Myometrial cell (primary cell): ENCODE measurements at places on chromosomes 16 and 17. TPM values are rescaled to one million over a fixed set of nuclear protein-coding genes. Genes with fewer than 3 reads are reported as not detected.

The ACE gene
- total RNA-seq = 1.9 and 5.5 TPM in 2 replicates

The KRT35 gene
- total RNA-seq = not detected in 2 replicates

The KCNJ2 gene
- total RNA-seq = 0.53 and 0.58 TPM in 2 replicates

The ZNF174 gene
- 6.6 and 9.6 TPM in 2 replicates for total RNA-seq

The NECAB2 gene
- total RNA-seq = 0.86 TPM in 1 of 2 replicates, not detected in the other

The CDRT4 gene
- total RNA-seq = 0.35 and 10.4 TPM in 2 replicates

The TP53I13 gene
- total RNA-seq = 44.7 and 52.5 TPM in 2 replicates

The PRR35 gene
- not detected in 2 replicates for total RNA-seq

The EPX gene
- total RNA-seq = not detected in 2 replicates

The KRTAP4-1 gene
- total RNA-seq = not detected in 2 replicates

The IL32 gene
- total RNA-seq = 23.6 and 27.3 TPM in 2 replicates

The KRTAP2-1 gene
- not detected in 2 replicates for total RNA-seq

The RASD1 gene
- total RNA-seq = 1.4 and 2.1 TPM in 2 replicates

The PIK3R5 gene
- not detected in 2 replicates for total RNA-seq

The TMEM204 gene
- total RNA-seq = 28.5 and 39.8 TPM in 2 replicates

The KRT20 gene
- total RNA-seq = not detected in 2 replicates

The OR3A3 gene
- not detected in 2 replicates for total RNA-seq

The ACSM2A gene
- total RNA-seq = not detected in 2 replicates

The NLRP1 gene
- total RNA-seq = 27.5 and 28.5 TPM in 2 replicates

The TEX14 gene
- not detected in 2 replicates for total RNA-seq

The SAT2 gene
- total RNA-seq = 43.4 and 46.1 TPM in 2 replicates
